ENCODE measurements at places on chromosomes 13 and 19.

GRCh38 chr19:17739121-17739875, 12.0 kb upstream of the FCHO1 start:
- DNase-seq: no peak

GRCh38 chr13:77375560-77376108, 48.7 kb upstream of the MYCBP2 start:
- no peak for DNase-seq

GRCh38 chr19:35462476-35462953, 14.5 kb downstream of the FFAR2 start:
- DNase-seq: peak; percentile 36

- DNase-seq: no peak
Measured at GRCh38 chr19:33404506-33405253, 31.2 kb downstream of the CEBPG start.

DNA sequence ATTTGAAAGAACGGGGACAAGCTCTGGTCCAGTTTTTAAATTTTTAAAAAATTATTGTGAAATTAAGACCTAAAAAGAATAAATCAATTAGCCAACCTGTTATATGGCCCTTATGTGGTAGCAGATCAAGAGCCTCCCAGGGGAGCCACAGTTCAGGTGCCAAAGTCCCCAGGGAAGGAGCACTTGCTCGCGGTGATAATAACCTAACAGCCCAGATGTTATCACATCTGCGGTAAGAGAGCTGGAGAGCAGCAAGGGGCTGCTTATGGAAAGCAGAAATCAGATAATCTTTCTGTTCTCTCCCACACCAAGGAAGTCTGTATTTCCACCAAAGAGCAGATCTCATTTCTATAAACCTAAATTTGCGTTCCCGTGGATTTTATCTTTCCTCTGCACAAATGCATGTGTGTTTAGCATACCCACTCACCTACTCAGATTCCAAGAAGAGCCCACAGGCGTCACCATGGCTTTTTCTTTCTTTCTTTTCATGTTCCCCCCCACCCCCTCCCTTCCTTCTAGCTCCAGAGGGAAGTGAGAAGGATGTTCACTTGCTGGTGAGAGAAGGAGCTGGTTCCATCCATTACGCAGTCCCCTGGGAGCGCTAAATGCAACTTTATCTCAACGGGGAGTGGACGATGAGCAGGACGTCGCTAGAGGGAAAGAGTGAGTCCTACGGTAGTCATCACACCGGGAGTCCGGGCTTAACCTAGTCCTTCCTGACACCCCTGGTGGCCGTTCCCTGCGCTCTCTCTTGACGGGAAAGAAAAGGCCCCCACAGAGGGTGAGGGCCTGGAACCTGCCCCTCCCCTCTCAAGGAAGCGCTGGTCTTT, 1.6 kb upstream of the POU4F1 start:
- DNase-seq: no peak

All from bone marrow (tissue), 2 donors.